Endodermal cell (in vitro differentiated cells): ENCODE measurements at places on chromosomes 16 and 17. TPM values are rescaled to one million over a fixed set of nuclear protein-coding genes. Genes with fewer than 3 reads are reported as not detected.
A peak's percentile ranks its signal among the peaks of the same experiment; 100 is the strongest.

NDUFB10 gene
- total RNA-seq = 167 and 177 TPM in 2 replicates

SHPK gene
- total RNA-seq = 32.8 and 35.2 TPM in 2 replicates

DNA sequence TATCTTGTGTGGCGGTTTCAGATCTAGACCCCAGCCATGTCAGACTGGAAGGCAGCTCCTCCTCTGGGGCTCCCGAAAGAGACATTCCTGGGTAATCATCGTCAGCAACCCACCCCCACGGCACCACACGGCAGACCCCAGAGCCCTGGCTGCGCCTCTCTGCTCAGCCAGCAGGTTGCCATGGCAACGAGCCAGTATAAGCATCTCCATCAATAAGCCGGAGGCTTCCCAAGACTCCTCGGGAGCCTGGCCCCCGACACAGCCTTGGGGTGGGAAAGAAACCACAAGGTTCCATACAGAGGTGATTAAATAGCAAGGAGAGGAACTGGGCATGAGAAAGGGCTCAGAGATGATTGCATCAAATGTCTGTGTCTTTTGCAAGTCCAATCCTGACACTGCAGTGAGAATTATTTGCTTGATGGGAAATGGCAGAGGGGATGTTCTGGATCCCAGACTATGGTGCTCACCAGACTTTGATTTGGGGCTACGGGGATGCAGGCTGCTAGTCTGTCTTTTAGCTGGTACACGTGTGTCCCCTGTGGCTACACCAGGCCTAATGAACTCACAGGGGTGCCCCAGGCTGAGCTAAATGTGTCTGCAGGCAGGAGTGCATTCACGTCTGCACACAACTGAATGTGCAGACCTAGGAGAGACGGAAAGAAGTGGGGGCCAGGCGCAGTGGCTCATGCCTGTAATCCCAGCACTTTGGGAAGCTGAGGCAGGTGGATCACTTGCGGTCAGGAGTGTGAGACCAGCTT, 320.5 kb upstream of the TNRC6C start:
- H3K4me1 ChIP-seq = no peaks in the 10 kb centered on the region
- H3K4me3 ChIP-seq = no peak overlapping the region
- H3K27me3 ChIP-seq = peaks cover 27% of the 10 kb centered on the region
- H3K27ac ChIP-seq = peak overlapping the region; percentile 64
- DNase-seq = no peak

GRCh38 chr17:64097196-64097936, 32.6 kb downstream of the ERN1 start:
- no peaks in the 10 kb centered on the region for H3K4me1 ChIP-seq
- H3K27me3 ChIP-seq = no peaks in the 10 kb centered on the region
- no peak for DNase-seq
- H3K36me3 ChIP-seq = no peaks in the 10 kb centered on the region

TNFRSF17 gene
- total RNA-seq = not detected in 3 replicates

DNA sequence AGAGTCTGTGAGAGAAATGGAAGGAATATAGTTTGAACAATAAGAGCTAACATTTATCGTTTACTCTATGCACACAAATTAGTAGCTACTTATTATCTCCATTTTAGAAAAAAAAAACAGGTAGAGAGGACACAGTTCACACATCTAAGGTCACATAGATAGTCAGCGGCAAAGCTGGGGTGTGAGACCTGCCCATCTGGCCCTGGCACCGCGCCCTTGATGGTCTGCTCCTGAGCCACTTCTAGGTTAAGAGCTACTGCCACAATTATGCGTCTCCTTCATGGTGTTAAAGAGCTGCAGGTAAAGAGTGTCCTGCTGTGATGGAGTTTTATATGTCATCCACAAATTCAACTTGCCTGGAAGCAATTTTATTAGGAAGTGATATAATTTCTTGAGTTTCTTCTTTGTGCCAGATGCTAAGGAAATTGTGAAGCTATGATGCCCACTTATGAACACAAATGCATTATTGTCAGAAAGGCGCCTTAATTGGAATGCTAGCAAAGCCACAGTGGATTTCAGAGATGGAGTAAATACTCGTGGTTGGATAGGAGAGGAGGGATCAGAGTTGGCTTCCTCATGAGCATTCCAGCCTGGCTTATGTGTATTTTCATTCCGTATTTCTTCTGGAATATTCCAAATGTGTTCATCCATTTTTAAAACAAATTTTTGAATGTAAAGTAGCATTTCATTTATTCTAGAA, 21.3 kb upstream of the MFSD6L start:
- no peak overlapping the region for H3K4me3 ChIP-seq
- H3K27ac ChIP-seq = no peak overlapping the region
- H3K4me1 ChIP-seq = no peaks in the 10 kb centered on the region
- peak; percentile 37 for DNase-seq

DNA sequence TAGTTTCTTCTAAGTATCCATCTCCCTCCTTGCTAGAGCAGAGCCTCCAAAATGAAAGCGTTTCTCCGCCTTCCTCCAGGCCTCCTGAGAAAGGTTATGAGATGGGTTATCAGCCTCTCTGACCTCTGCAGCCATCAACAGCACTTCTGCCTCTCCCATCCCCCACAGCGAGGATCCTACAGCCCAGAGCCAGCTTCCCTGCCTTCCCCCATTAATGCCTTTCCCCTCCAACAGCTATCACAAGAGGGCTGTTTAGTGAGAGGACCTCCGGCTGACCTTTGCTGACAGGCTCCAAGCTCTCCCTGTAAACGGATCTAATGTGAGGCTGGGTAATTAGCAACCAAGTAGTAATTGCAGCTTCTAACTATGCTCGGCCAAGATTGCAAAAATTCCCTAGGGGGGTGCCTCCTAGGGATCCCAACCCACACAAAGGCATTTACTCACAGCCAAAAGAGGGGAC, 55.8 kb downstream of the ZFHX3 start:
- peaks cover 6% of the 10 kb centered on the region for H3K4me1 ChIP-seq
- no peaks in the 10 kb centered on the region for H3K36me3 ChIP-seq
- H3K27ac ChIP-seq = peak overlapping the region; percentile 16
- H3K4me3 ChIP-seq = no peak overlapping the region
- no peaks in the 10 kb centered on the region for H3K27me3 ChIP-seq
- DNase-seq = peak; percentile 82

CMTM2 gene
- total RNA-seq = not detected in 2 replicates

- DNase-seq = peak; percentile 68
- H3K4me3 ChIP-seq = peak overlapping the region; percentile 87
- H3K4me1 ChIP-seq = peaks cover 13% of the 10 kb centered on the region
- H3K36me3 ChIP-seq = peaks cover 6% of the 10 kb centered on the region
- peaks cover 37% of the 10 kb centered on the region for H3K27me3 ChIP-seq
- no peak overlapping the region for H3K27ac ChIP-seq
Measured at GRCh38 chr16:89094252-89094879, 714 bp downstream of the ACSF3 start.

DNA sequence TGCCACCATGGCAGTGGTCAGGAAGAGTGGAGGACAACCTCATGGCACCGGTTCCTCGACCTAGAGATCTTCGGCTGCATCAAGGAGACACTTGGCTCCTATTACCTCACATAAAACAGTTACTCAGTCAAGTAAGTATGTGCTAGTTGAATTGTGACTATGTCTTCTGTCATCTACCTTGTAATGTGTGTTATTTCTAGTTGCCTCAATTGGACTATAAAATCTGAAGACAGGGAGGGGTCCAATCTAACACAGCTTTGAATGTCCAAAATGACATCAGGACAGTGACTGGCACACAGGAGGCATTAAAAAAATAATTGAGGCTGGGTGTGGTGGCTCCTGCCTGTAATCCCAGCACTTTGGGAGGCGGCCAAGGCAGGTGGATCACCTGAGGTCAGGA, 17.2 kb downstream of the C16orf86 start:
- H3K27ac ChIP-seq = no peak overlapping the region
- H3K4me1 ChIP-seq = no peaks in the 10 kb centered on the region
- peaks cover 25% of the 10 kb centered on the region for H3K36me3 ChIP-seq

GRCh38 chr17:7959503-7960253, 27.7 kb downstream of the CNTROB start:
- no peak for DNase-seq
- no peak overlapping the region for H3K27ac ChIP-seq
- no peaks in the 10 kb centered on the region for H3K27me3 ChIP-seq
- H3K4me1 ChIP-seq = no peaks in the 10 kb centered on the region

GRCh38 chr17:61729690-61730268, 133.5 kb downstream of the BRIP1 start:
- DNase-seq = no peak
- no peak overlapping the region for H3K4me3 ChIP-seq
- H3K27me3 ChIP-seq = no peaks in the 10 kb centered on the region
- no peaks in the 10 kb centered on the region for H3K4me1 ChIP-seq
- H3K27ac ChIP-seq = no peak overlapping the region
- no peaks in the 10 kb centered on the region for H3K36me3 ChIP-seq

DNA sequence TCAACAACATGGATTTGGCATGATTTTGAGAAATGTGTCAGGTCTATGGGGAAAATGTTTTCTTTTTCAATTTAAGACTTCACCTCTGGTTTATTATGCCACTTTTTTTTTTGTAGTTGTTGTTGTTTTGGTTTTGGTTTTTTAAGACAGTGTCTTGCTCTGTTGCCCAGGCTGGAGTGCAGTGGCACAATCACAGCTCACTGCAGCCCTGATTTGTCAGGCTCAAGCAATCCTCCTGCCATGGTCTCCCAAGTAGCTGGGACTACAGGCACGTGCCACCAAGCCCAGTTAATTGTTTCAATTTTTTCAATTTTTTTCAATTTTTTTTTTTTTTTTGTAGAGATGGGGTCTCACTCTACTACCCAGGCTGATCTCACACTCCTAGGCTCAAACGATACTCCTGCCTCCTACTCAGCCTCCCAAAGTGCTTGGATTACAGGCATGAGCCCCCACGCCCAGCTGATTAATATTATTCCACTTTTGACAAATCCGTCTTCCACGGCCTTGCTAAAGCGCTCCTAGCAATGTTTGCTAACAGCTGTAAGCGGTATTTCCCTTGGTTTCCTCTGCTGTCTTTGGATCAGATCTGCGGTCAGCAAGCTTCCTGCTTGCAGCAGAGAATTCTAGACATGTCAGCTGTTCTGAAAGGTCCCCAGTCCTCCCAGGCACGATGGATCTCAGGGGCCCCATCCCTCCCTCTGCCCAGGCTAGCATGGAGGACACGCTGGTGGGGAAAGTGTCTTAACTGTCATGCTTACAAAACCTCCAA, 7.0 kb upstream of the MILR1 start:
- H3K4me3 ChIP-seq = no peak overlapping the region
- H3K27me3 ChIP-seq = no peaks in the 10 kb centered on the region
- H3K36me3 ChIP-seq = no peaks in the 10 kb centered on the region
- H3K4me1 ChIP-seq = no peaks in the 10 kb centered on the region
- H3K27ac ChIP-seq = no peak overlapping the region
- no peak for DNase-seq

DNA sequence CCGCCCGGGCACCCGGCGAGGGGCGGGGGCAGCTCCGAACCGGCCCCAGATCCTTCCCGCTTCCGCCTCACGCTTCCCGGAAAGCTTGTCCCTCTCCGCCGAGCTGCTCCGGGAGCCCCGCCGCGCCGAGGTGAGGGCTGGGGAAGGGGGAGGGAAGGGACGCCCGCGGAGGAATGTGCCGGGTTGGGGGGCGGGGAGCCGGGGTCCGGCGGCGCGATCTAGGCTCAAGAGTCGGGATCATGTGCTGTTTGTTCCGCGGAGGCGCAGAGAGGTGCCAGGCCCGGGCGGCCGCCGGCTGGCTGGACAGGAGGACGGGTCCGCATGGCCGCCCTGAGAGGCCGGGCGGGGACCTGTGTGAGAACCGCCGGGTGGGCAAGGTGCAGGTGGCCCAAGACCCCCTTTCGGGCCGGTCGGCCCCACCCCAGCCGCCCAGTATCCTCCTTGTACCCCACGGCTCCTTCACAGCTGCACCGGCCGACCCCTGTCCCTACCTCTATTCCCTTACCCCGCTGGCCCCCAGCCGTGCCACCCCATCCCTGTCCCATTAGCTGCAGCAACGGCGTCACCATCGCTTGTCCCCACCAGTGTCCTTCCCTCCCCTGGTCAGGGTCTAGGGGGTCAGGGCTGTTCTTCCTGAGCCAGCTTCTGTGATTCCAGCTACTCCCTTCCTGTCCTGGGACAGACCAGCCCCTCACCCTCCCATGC, 429 bp downstream of the KIF1C start:
- H3K36me3 ChIP-seq = peaks cover 36% of the 10 kb centered on the region
- H3K27me3 ChIP-seq = peaks cover 8% of the 10 kb centered on the region
- H3K4me1 ChIP-seq = peaks cover 12% of the 10 kb centered on the region
- H3K4me3 ChIP-seq = peak overlapping the region; percentile 97
- H3K27ac ChIP-seq = no peak overlapping the region
- DNase-seq = peak; percentile 92

DNA sequence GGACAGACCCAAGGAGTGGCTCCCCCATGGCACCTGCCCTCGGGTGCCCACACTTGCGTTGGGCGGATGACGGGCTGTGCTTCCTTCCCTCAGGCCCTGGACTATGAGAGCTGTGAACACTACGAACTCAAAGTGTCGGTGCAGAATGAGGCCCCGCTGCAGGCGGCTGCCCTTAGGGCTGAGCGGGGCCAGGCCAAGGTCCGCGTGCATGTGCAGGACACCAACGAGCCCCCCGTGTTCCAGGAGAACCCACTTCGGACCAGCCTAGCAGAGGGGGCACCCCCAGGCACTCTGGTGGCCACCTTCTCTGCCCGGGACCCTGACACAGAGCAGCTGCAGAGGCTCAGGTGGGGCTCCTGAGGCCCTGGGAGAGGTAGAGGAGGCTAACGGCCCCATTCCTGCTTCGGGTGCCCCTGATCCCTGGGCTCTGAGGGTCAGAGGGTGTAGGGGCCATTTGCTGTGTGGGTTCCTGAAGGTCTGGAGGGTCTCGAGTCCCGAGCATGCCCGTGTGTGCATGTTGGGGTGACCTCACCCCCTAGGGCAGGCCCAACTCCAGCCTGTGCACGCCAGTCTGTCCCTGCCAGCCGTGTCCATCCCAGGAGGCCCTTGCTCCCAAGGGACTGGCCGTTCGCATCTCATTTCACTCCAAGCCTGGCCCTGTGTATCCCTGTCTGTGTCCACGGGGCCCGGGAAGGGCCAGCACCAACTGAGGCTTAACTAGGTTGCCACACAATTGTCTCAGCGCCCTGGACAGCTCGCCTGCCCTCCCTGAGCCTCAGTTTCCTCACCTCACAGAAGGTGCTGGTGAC, 10.0 kb downstream of the SLC22A31 start:
- no peaks in the 10 kb centered on the region for H3K36me3 ChIP-seq
- peak; percentile 45 for DNase-seq
- H3K4me3 ChIP-seq = no peak overlapping the region
- peaks cover 35% of the 10 kb centered on the region for H3K27me3 ChIP-seq
- H3K4me1 ChIP-seq = no peaks in the 10 kb centered on the region

DNA sequence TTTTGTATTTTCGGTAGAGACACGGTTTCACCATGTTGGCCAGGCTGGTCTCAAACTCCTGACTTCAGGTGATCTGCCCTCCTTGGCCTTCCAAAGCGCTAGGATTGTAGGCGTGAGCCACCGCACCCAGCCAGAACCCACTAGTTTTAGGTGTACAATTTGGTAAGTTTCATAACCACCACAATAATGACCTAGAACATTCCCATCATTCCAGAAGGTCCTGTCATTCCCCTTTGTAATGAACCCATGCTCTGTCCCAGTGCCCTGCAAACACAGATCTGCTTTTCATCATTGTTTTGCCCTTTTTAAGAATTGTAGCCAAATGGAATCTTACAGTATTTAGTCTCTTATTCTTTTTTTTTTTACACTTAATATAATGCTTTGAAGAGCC, 35.6 kb upstream of the IRF8 start:
- no peaks in the 10 kb centered on the region for H3K27me3 ChIP-seq
- no peak overlapping the region for H3K4me3 ChIP-seq
- H3K27ac ChIP-seq = no peak overlapping the region
- no peaks in the 10 kb centered on the region for H3K4me1 ChIP-seq

GRCh38 chr17:61856035-61856434, 7.3 kb downstream of the BRIP1 start:
- H3K36me3 ChIP-seq = peaks cover 33% of the 10 kb centered on the region
- no peak overlapping the region for H3K4me3 ChIP-seq
- no peaks in the 10 kb centered on the region for H3K27me3 ChIP-seq
- H3K4me1 ChIP-seq = no peaks in the 10 kb centered on the region
- no peak overlapping the region for H3K27ac ChIP-seq

GRCh38 chr16:535446-536405, 8.2 kb downstream of the CAPN15 start:
- H3K36me3 ChIP-seq = peaks cover 8% of the 10 kb centered on the region
- H3K27me3 ChIP-seq = no peaks in the 10 kb centered on the region
- no peak for DNase-seq
- H3K27ac ChIP-seq = no peak overlapping the region
